NCI-H1105 treated with DMSO at 0.1 percent for 48 hours (cell line): ENCODE measurements at places on chromosomes 5 and 9.

DNA sequence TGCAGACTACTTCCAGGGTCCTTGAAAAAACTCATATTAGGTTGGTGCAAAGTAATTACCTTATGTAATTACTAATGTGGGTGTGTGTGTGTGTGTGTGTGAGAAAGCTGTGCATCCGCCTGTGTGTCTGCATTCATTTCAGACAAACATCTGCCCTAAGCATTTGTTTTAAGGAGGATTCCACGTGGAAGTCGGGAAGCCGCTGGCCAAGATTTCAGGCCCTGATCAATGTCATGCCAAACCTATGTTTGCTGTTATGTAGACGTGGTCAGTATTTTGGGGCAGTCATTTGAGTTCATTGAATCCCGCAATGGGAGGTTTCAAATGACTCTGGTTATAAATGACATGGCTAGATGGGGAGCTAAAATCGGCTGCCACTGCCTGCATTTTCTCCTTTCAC lies 33.6 kb upstream of the BASP1 start:
- DNase-seq: no peak

GRCh38 chr9:99150451-99151171 lies 45.7 kb downstream of the TGFBR1 start:
- DNase-seq: no peak

GRCh38 chr5:134948911-134949310 lies 18.8 kb upstream of the CATSPER3 start:
- DNase-seq: no peak

- DNase-seq: no peak
These were observed 162.5 kb upstream of the GAS1 start for GRCh38 chr9:87109851-87110250.

GRCh38 chr9:89189215-89189614 lies 10.6 kb upstream of the SHC3 start:
- no peak for DNase-seq

- no peak for DNase-seq
These were observed 274.7 kb downstream of the YTHDC2 start for GRCh38 chr5:113788141-113788655.

DNA sequence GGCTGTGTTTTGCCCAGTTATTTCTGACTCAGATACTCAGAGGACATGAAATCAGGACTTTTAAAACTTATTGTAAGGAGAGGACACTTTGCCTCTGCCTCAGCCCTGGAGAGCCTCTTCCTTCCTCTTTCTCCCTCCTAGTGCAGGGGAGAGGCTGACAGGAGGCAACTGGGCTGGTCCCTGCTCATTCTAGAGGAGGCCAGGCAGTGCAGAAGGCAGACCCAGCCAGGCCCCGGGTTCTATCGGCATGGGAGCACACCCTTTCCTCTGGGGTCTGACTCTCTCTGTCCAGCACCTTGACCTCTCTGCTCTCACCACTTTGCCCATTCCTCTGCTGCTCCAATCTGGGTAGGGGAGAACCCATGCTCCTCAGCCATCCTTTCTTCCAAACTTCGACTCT lies 16.0 kb upstream of the SMIM32 start:
- DNase-seq: no peak

GRCh38 chr5:151739395-151739794 lies 19.0 kb downstream of the ATOX1 start:
- no peak for DNase-seq

- no peak for DNase-seq
These were observed 95.7 kb downstream of the ANKH start for GRCh38 chr5:14775857-14776256.

DNA sequence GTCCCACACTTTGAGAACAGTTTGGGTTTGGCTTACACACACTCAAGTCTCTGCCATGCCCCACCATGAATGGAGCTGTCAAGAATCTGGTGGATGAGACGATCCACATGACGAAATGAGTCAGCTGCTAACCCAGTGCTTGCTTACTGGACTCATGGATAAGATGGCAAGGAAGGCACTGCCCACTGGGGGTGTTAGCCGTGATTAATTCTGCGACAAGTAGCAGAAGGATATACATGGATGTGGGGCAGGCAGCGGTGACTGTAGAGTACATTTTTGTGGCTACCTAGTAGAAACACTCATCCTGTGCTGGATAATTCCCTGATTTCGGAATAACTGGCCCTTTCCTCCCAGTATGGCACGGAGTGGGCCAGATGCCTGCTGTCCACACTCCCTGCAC lies 77.5 kb downstream of the SPATA31C2 start:
- no peak for DNase-seq
